CD4-positive, alpha-beta memory T cell (primary cell): ENCODE measurements at places on chromosomes 3 and 15.

DNA sequence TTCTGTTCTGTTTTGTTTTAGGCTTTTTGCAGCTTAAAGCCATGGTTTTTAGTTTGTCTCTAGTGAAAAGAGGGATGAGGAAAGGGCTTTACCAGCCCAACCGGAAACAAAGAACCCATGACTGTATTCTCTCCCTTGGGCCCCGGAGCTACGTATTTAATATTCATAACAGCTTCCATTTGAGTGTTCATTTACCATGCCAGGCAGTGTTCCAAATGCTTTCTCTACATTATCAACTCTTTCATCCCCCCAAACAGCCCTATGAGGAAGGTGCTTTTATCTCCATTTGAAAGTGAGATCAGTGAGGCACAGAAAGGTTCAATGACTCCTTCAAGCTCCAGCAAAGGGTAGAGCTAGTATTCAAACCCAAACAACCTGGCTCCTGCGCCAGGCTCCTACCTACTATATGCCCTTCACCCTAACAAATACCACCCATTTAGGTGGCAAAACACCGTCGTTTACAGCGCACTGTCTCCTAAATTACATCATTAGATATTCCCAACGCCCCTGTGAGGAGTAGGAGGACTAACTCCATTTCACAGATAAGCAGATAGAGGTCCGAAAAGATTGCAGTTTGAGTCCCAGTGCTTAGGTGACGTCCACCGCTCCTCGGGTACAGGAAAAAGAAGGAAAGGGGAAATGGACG is 27.9 kb downstream of the GTPBP8 start:
- H3K27me3 ChIP-seq: no peaks in the 10 kb centered on the region
- H3K4me3 ChIP-seq: peak overlapping the region; percentile 89
- H3K27ac ChIP-seq: peak overlapping the region; percentile 89
- peaks cover 16% of the 10 kb centered on the region for H3K36me3 ChIP-seq
- peaks cover 49% of the 10 kb centered on the region for H3K4me1 ChIP-seq
- no peak for DNase-seq

GRCh38 chr3:111681661-111682426 is 86.7 kb upstream of the ZBED2 start:
- H3K27me3 ChIP-seq: no peaks in the 10 kb centered on the region
- DNase-seq: no peak
- H3K4me3 ChIP-seq: no peak overlapping the region
- no peak overlapping the region for H3K27ac ChIP-seq
- no peaks in the 10 kb centered on the region for H3K36me3 ChIP-seq

DNA sequence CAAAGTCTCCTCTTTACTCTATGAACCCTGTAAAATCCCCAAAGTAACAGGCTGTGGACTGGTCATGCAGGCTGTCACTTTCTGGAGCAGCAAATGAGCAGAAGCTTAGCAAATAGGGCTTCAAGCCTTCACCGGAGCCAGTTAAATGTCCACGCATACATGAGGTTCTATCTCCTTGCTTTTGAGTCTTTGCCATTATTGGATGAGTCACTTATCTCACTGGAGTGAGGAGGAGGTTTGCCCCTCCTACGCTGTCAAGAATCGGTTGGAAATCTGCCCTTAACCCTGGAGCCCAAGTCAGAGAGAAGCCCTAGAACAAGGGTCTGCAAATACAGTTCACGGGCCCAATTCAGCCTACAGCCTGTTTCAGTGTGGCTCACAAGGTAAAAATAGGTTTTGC is 126.1 kb upstream of the CTNNB1 start:
- H3K27ac ChIP-seq: no peak overlapping the region
- no peaks in the 10 kb centered on the region for H3K27me3 ChIP-seq
- H3K36me3 ChIP-seq: no peaks in the 10 kb centered on the region
- H3K4me3 ChIP-seq: no peak overlapping the region
- no peak for DNase-seq
- H3K4me1 ChIP-seq: no peaks in the 10 kb centered on the region

GRCh38 chr15:47461652-47462141 is 255.6 kb upstream of the SEMA6D start:
- no peak overlapping the region for H3K4me3 ChIP-seq
- no peaks in the 10 kb centered on the region for H3K36me3 ChIP-seq
- no peaks in the 10 kb centered on the region for H3K27me3 ChIP-seq
- no peak for DNase-seq
- H3K27ac ChIP-seq: no peak overlapping the region

- DNase-seq: no peak
- H3K4me1 ChIP-seq: peaks cover 40% of the 10 kb centered on the region
- H3K27ac ChIP-seq: no peak overlapping the region
- no peaks in the 10 kb centered on the region for H3K27me3 ChIP-seq
Measured at GRCh38 chr15:85002517-85002916, 20.9 kb downstream of the PDE8A start.
